ENCODE measurements at places on chromosomes 5 and 9. TPM values are rescaled to one million over a fixed set of nuclear protein-coding genes. Genes with fewer than 3 reads are reported as not detected.

Gene TGFBR1
- 28.7 TPM for total RNA-seq

GRCh38 chr5:134041570-134042411, 37.0 kb upstream of the VDAC1 start:
- DNase-seq = no peak

DNA sequence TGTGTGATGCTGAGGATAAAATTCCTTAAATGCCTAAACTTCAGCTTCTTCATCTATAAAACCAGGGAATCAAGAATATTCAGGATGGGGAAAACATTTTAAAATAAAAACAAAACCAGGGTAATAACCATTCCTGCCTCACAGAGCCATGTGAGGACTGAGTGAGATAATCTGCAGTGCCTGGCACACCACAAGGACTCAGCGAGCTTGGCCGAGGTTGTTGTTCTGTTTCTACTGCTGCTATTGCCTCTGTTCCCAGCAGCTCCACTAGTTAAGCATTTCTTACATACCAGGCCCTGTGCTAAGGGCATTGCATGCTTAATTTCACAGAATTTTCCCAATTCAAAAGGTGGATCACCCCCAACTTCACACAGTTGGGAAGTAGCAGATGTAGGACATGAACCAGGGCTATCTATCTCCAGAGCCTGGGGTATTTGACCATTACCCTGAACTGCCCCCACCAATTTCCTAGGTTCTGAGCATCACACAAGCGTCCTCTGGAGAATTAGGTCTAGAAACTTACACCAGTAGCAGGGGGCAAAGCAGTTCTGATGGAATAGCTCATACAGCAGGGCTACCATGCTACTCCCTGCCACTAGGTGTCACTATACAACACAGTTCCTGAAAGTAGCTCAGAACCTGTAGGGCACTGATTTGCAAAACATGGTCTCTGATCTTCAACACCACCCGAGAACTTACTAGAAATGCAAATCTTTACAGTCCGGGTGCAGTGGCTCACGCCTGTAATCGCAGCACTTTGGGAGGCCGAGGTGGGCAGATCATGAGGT, 74.3 kb downstream of the LRSAM1 start:
- no peak for DNase-seq

GRCh38 chr9:15482146-15482545, 28.6 kb downstream of the PSIP1 start:
- no peak for DNase-seq

GRCh38 chr5:84667576-84667975, 282.9 kb upstream of the EDIL3 start:
- no peak for DNase-seq

GRCh38 chr9:7439355-7439995, 360.1 kb downstream of the DMAC1 start:
- no peak for DNase-seq
